ENCODE measurements at places on chromosomes 16 and 17.

DNA sequence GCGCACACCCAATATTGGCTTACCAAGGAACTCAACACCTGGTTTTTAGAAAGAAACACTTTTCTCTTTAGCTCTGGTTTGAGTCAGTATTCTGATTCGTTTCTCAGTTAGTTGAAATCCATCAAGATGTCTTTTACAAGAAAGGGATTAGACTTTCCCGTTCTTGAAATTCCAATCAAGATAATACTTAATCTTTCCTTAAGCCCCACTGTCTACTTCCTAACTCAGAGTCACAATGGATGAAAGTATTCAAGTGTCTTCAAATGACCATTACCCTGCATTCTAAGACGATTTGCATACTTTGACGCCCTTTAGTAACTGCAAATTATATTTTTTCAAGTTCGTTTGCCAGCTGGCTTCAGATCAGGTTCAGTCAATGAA, 189.8 kb downstream of the USP22 start:
- no peak overlapping the region for H3K27ac ChIP-seq
- H3K36me3 ChIP-seq = no peaks in the 10 kb centered on the region
- no peak for DNase-seq

- no peak overlapping the region for H3K4me3 ChIP-seq
- H3K4me1 ChIP-seq = no peaks in the 10 kb centered on the region
- no peaks in the 10 kb centered on the region for H3K36me3 ChIP-seq
- H3K27ac ChIP-seq = no peak overlapping the region
- DNase-seq = no peak
Observed at GRCh38 chr17:74815067-74815466, 38.9 kb upstream of the NAT9 start.

- peak; percentile 9 for DNase-seq
- no peak overlapping the region for H3K27ac ChIP-seq
- no peaks in the 10 kb centered on the region for H3K36me3 ChIP-seq
Observed at GRCh38 chr16:50627419-50627818, 53.7 kb downstream of the SNX20 start.

DNA sequence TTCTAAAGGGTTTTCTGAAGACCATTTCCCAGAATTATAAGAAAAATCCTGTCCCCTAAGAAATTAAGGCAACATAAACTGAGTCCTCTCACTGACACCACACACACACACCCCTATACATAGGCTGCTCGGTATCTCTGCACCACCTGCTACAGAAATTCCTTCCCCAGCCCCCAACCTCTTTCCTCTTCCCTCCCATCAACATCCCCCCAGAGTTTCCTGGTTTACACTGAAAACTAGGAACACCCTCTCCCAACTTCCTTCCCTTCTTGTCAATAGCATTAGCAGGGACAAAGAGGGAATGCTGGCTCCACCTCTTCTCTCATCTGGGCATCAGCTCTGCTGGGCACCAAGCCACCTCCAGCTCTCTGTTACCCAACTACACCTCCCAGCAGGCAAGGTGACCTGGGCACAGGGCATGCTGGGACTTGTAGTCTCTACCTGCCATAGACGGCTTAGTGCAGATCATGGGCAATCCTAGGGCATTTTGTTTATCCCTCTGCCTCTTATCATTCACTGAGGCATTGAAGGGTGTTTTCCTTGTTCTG, 15.7 kb downstream of the CAVIN1 start:
- peak overlapping the region; percentile 69 for H3K4me3 ChIP-seq
- H3K4me1 ChIP-seq = peaks cover 79% of the 10 kb centered on the region
- peak overlapping the region; percentile 86 for H3K27ac ChIP-seq

DNA sequence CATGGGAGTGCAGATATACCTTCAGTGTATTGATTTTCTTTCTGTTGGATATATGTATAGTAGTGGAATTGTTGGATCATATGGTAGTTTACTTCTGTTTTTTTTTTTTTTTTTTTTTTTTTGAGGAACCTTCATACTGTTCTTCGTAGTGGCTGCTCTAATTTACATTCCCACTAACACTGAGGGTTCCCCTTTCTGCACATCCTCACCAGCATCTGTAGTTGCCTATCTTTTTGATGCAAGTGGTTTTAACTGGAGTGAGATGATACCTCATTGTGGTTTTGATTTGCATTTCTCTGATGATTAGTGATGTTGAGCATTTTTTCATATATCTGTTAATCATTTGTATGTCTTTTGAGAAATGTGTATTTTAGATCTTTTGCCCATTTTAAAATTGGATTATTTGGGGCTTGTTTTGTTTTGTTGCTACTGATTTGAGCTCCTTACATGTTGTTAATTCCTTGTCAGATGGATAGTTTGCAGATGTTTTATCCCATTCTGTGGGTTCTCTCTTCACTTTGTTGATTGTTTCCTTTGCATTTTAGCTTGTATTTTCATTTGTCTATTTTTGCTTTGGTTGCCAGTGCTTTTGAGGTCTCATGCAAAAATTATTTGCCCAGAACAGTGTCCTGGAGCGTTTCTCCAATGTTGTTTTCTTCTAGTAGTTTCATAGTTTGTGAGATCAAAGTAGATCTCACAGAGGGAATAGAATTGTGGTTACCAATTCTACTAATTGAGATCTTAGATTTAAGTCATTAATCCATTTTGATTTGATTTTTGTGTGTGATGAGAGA, 25.0 kb upstream of the BCAS3 start:
- peaks cover 22% of the 10 kb centered on the region for H3K4me1 ChIP-seq
- DNase-seq = no peak
- H3K36me3 ChIP-seq = peaks cover 30% of the 10 kb centered on the region

DNA sequence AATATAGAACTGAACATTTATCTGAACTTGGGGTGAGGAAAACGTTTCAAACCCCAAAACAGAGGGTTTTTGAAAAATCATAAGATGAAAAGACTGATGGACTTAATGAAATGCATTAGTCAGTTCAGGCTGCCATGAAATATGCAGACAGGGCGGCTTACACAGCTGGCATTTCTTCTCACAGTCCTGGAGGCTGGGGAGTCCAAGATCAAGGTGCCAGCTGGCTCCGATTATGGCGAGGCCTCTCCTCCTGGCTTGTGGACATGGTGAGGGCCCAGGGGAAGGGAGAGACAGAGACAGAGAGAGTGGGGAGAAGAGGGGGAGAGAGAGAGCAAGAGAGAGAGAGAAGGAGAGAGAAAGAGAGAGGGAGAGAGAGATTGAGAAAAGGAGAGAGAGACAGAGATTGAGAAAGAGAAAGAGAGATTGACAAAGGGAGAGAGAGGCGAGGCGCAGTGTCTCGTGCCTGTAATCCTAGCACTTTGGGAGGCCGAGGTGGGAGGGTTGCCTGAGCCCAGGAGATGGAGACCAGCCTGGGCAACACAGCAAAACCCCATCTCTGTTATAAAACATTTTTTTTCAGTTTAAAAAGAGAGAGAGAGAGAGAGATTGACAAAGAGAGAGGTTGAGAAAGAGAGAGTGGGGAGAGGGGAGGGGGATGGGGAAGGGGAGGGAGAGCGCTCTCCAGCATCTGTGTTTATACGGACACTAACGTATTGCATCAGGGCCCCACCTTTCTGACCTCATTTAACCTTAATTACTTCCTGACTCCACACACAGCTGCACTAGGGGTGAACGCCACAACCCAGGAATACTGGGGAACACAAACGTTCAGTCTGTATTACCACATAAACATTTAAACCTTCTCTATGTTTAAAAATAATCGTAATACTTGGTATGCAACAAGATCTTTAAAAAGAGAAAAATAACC, 24.6 kb upstream of the RPH3AL start:
- DNase-seq = peak; percentile 6
- H3K4me3 ChIP-seq = no peak overlapping the region
- peaks cover 18% of the 10 kb centered on the region for H3K4me1 ChIP-seq
- no peaks in the 10 kb centered on the region for H3K36me3 ChIP-seq

GRCh38 chr17:15122857-15123256, 142.3 kb downstream of the PMP22 start:
- H3K36me3 ChIP-seq = no peaks in the 10 kb centered on the region
- no peaks in the 10 kb centered on the region for H3K27me3 ChIP-seq
- peak overlapping the region; percentile 86 for H3K27ac ChIP-seq
- DNase-seq = peak; percentile 66

DNA sequence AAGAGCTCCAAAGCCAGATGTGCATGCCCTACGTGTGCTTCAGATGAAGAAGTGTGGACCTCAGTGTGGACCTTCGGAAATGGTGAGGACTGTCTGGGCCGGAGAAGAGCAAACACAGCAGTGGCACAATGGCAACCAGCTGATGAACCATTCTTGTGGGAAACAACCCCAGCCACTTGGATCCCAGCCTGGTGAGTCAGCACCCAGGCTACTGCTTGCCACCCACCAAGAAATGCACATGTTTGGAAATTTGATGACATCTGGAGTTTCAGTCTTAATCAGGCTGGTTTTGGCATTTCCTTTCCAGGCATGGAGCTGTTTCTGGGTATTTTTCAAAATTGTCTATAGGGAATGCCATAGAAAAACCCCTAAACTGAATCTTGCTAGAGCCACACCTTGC, 42.7 kb downstream of the DYNLRB2 start:
- H3K4me1 ChIP-seq = peaks cover 56% of the 10 kb centered on the region
- DNase-seq = peak; percentile 53
- peaks cover 14% of the 10 kb centered on the region for H3K36me3 ChIP-seq
- peaks cover 6% of the 10 kb centered on the region for H3K27me3 ChIP-seq
- no peak overlapping the region for H3K27ac ChIP-seq

Measured in HFFc6 (cell line).